ENCODE measurements at places on chromosomes 2 and 18.

GRCh38 chr2:232454630-232455029, 1.3 kb upstream of the ALPI start:
- no peak for DNase-seq

DNA sequence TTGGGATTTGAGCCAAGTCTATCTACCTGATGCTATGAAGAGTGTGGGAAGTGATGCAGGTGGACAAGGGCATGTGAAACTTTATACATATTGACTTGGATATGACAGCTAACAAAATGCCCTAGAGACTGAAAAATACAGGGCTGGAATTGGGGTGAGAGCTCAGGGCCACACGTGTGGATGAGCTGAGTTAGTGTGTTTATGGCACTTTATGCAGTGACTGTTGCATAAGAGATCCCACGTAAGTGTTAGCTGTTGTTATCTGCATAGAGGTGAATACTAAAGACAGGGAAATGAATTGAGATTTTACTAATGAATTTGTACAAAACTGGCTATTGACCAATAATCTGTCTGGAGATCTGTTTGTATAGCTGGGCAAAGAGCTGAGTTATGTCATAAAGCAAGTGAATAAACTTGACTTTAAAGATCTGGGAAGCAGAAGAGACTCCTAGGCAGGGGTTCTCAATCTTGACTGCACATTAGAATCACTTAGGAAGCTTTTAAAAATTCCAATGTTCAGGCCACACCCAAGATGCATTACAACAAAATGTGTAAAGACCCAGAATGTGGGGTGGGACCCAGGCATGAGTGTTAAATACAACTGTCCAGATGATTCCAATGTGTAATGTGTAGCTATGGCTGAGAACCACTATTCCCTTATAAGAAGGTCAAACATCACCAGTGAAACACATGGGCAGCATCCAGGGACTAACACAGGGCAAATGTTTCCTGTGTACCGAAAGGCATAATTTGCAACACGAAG, 74.2 kb upstream of the STK17B start:
- peak; percentile 50 for DNase-seq

DNA sequence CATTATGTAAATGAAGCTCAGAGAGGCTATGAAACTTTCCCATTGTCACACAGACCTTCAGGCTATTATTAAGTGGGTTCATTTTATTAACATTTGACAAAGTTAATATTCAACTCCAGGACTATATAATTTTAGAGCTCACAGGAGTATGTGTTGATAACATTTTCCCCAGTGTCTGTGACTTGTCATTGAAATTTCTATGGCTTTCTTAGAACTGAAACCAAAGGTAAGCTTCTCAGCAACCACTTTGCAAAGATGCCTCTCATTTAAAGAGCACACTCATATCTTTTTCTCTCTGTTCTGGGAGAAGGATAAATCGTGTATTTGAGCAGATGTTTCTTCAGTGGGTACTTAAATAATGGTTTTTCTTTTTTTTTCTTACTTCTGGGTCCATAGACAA, 61.8 kb upstream of the LHCGR start:
- no peak for DNase-seq

GRCh38 chr18:10559553-10560451, 34.0 kb downstream of the NAPG start:
- DNase-seq: peak; percentile 44

GRCh38 chr2:45755585-45756335, 104.3 kb downstream of the PRKCE start:
- peak; percentile 97 for DNase-seq

- peak; percentile 86 for DNase-seq
Observed at GRCh38 chr18:55588111-55588869, at the start of gene TCF4. Gene TCF4, minus strand, starts transcription at chr18:55588192. Its CDS starts 1,076 bp downstream, at chr18:55587116.

- peak; percentile 82 for DNase-seq
Observed at GRCh38 chr2:33242845-33243244, 233.6 kb upstream of the RASGRP3 start.

- DNase-seq: no peak
Observed at GRCh38 chr2:56021579-56021978, 98.0 kb upstream of the EFEMP1 start.

DNA sequence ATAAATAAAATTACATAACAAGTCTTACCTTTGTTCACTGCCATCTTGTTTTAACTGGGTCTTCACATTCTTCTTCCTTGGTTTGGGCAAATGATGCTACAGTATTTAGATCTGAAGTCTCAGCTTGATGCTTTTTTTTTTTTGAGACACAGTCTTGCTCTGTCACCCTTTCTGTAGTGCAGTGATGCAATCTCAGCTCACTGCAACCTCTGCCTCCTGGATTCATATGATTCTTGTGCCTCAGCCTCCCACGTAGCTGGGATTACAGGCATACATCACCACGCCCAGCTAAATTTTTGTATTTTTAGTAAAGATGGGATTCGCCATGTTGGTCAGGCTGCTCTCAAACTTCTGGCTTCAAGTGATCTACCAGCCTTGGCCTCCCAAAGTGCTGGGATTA, 53.2 kb upstream of the MAT2A start:
- DNase-seq: peak; percentile 62

GRCh38 chr18:497688-498087, 2.8 kb downstream of the COLEC12 start:
- DNase-seq: no peak

- peak; percentile 40 for DNase-seq
Observed at GRCh38 chr2:61910603-61911002, 5.1 kb downstream of the COMMD1 start.

DNA sequence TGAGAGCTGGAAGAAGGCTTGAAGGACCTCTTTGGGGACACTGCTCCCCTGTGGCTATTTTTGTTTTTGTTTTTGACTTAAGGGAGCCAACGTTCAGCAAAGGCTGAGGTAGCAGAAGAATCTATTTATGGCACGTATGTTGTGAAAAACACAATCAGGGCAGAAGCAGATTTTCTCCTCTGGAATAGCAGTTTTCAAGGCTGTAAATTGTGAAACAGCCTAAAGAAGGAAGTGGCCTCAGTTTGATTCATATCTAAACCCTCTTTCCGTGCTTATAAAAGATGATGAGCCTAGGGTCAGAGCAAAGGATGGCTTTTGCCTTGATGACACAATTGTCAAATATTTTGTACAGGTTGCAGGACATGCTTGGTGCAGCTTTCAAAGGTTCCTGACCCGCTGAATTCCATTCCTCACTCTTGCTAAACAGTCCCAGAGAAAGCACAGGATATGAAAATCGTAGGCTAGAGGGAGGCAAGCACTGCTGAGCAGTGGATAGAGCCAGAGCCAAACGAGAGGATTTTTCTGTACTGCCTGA, 106.2 kb upstream of the DLX2 start:
- DNase-seq: peak; percentile 66

DNA sequence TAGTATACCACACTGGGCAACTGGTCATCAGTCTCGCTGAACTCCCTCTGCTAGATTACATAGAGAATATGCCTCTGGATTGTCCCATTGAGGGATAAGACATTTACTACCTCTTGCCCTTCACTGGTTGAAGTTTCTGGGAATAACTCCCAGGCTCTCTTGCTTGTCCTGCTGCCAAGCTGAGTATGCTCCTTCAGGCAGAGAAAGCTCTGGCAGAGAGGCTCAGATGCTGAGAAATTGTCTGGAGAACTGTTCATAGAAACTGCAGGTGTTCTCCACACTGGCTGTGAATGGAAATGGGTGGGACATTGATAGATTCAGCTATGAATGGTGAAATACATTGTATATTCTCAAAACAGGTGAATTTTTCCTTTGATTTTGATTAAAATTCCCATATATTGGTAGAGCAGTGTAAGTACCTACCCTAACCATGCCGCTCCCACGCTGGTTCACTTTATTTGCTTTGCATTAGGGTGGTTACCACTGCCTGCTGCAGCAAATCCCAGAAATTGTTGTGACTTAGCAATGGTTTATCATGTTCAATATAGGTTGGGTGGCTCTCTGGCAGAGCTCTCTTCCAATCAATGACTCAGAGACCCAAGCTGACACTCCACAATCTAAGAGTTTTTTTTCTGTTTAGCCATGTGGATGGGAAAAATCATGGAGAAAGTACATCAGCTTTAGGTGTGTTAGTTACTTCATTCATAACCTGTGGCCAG, 36.7 kb downstream of the FAM117B start:
- DNase-seq: no peak

DNA sequence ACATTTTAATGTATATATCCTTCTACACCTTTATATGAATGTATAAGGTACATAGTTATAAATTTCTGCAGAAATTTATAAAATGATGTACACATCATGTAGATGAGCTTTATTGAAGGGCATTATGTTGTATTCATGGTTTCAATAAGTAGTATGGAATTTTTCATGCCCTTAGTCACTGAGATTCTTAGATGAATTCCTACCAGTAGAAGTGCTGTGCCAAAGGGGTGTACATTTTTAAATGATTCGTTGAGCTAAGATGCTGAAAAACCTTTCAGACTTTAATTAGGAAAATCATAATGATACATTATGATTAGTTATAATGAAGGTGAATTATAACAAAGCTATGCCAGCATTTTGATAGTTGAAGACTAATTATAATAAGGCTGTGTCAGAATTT, 115.2 kb downstream of the ZNF236 start:
- peak; percentile 52 for DNase-seq

All from GM23248 (cell line).